ENCODE measurements at places on chromosomes 6 and 20.

DNA sequence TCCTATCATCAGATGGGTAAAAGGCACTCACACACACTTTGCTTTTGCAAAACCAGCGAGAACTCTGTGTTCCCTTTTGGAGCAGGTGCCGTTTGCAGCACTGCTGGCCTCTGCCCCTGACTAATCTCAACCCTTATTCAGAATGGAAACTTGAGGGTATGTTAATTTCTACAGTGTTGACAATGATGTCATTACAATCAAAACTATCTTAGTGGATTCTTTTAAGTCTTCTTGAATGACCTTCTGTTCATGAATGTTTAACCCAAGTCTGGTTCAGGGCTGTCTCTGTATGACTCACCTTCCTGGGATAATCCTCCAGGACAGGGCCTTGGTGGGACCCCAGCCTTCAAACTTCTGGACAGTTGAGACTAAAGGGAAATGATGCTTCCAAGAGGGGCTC lies 197.9 kb downstream of the CDH4 start:
- DNase-seq = no peak

GRCh38 chr20:49045440-49046086 lies 549 bp upstream of the CSE1L start:
- DNase-seq = no peak

DNA sequence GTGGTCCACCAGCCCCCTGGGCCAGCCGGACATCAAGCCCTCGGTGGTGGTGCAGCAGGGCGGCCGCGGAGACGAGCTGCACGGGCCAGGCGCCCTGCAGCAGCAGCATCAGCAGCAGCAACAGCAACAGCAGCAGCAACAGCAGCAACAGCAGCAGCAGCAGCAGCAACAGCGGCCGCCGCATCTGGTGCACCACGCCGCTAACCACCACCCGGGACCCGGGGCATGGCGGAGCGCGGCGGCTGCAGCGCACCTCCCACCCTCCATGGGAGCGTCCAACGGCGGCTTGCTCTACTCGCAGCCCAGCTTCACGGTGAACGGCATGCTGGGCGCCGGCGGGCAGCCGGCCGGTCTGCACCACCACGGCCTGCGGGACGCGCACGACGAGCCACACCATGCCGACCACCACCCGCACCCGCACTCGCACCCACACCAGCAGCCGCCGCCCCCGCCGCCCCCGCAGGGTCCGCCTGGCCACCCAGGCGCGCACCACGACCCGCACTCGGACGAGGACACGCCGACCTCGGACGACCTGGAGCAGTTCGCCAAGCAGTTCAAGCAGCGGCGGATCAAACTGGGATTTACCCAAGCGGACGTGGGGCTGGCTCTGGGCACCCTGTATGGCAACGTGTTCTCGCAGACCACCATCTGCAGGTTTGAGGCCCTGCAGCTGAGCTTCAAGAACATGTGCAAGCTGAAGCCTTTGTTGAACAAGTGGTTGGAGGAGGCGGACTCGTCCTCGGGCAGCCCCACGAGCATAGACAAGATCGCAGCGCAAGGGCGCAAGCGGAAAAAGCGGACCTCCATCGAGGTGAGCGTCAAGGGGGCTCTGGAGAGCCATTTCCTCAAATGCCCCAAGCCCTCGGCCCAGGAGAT lies 1.0 kb downstream of the POU3F2 start:
- DNase-seq = no peak

DNA sequence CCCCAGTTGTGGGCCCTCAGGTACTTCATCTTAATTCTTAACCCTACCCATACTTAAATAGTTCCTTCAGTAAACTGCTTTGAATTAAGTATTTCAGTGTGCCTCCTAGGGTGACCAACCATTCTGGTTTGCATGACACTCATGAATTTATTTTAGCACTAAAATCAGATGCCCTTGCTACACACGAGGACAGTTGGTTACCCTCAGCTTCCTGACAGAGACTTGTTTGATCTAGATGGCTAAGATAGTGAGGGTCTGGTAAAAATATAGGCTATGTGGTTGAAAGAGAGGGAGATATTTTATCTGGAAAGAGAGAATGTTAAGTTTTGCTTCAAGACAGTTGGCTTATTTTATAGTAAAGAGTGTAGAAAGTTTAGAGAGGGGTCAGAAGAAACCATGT lies 10.6 kb downstream of the PGK2 start:
- DNase-seq = no peak

- no peak for DNase-seq
Measured at GRCh38 chr6:7529141-7529540, 12.3 kb upstream of the DSP start.

DNA sequence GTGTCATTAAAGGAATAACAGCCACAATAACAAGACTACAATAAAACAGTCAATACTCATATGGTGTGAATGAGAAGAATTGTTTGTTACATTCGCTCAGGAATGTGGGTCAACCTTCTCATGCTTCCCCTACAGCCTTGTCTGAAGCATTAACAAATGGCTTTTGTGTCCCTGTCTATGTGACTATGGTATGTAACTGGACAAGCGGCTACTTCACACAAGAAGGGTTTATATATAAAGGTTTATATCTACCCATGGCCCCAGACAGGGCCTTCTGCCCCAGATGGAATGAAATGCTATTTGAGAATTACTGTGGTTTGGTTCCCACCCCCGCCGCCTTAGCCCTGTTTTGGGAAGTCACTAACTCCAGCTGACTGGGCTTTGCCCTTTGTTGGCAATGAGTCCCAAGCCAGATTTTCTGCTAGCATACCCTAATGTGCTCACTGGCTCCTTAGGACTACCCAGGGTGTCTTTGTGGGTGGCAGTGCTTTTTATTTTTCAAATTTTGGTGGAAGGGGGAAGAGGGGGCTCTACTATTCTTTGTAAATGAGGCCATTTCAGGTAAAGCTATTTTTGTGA lies 39.4 kb downstream of the TFAP2A start:
- no peak for DNase-seq

DNA sequence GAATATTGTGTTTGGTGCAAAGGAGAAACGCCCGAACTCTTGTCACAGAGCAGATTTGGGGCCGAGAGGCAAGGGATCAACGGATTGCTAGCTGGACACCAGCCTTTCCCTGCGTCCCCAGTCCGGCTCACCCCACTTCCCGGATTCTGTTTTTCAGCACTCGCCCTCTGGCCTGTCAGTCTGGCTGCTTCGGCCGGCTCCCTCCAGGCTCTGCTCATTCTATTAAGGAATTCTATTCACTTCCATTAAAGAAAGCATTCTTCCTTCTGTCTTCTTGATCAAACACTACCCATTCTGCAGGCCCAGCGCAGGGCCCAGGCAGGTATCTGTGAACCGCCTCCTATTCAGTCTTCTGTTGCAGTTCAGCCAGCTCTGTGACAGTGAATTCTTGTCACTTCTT lies 91.7 kb downstream of the RNF182 start:
- DNase-seq = no peak

- no peak for DNase-seq
Measured at GRCh38 chr6:123716506-123716905, 79.8 kb upstream of the TRDN start.

DNA sequence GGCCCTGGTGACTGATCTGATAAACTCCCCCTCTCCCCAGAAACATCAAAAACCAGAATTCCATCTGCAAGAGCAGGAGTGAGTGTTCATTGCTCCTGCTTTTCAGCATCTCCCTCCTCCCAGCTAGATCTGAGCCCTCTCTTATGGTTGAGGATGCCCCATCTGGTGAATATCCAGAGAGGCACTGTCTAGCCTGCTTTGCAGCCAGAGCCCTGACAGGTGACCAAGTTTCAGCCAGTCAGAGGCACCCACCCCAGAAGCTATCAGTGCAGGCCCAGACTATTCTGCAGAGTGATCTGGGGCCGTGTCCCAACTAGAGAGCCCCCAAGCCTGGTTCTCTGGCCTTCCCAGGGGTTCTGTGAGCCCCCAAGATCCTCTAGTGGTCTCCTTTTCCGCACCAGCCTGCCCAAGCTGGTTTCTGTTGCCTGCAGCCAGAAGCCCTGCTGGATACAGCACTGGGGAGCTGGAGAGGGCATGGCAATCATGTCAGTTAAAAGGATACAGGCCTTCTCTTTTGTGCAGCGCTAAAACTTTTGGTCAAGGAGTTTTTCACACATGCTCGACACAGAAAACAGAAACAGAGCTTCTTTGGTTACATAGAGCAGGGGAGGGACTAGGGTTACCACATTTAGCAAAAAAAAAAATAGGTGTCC lies 6.6 kb upstream of the BMP7 start:
- no peak for DNase-seq
